Stimulated activated CD8-positive, alpha-beta memory T cell treated with anti-CD3 and anti-CD28 coated beads, Interleukin-7, amount 100 ng/mL, for 4 hours (primary cell): ENCODE measurements at places on chromosomes 12 and 14.

DNA sequence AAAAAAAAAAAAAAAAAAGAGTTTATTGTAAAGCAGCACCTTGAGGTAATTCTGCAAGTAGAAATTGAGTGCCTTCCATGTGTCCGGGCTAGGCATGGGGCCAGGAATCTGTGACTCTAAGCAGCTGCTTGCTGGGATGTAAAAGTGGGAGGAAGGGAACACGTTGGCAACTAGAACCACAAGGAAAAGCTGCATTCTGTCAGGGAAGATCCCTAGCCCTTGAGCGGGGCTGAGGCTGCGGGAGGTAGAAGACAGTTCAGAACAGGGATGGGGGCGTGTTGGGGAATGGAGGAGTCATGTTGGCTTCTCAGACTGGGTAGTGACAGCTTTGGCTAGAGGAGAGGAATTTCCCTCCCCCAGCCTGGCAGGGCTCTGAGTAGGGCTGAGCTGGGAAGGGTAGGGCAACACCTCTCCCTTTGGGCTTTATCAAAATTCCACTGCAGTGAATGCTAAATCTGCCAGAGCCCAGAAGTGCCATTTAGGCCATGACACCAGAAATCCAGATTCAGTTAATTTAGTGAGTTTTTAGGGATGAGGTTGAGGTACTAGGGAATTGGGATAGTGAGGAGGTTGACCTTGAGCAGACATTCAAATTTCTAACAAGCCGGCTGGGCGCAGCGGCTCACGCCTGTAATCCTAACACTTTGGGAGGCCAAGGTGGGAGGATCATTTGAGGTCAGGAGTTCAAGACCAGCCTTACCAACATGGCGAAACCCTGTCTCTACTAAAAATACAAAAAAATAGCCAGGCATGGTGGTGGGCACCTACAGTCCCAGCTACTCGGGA, 3.4 kb upstream of the TRAFD1 start:
- DNase-seq = no peak

GRCh38 chr12:128025589-128026245, 241.3 kb upstream of the TMEM132C start:
- no peak for DNase-seq

GRCh38 chr14:89217891-89218290, 199.1 kb downstream of the FOXN3 start:
- DNase-seq = no peak

- no peak for DNase-seq
Measured at GRCh38 chr14:85333313-85333712, 196.6 kb upstream of the FLRT2 start.

GRCh38 chr12:116455540-116456329, 103.4 kb upstream of the MAP1LC3B2 start:
- DNase-seq = no peak

- no peak for DNase-seq
Measured at GRCh38 chr14:22910916-22911315, 8.0 kb downstream of the RBM23 start.

GRCh38 chr12:13627536-13627935, 353.9 kb downstream of the GRIN2B start:
- no peak for DNase-seq

DNA sequence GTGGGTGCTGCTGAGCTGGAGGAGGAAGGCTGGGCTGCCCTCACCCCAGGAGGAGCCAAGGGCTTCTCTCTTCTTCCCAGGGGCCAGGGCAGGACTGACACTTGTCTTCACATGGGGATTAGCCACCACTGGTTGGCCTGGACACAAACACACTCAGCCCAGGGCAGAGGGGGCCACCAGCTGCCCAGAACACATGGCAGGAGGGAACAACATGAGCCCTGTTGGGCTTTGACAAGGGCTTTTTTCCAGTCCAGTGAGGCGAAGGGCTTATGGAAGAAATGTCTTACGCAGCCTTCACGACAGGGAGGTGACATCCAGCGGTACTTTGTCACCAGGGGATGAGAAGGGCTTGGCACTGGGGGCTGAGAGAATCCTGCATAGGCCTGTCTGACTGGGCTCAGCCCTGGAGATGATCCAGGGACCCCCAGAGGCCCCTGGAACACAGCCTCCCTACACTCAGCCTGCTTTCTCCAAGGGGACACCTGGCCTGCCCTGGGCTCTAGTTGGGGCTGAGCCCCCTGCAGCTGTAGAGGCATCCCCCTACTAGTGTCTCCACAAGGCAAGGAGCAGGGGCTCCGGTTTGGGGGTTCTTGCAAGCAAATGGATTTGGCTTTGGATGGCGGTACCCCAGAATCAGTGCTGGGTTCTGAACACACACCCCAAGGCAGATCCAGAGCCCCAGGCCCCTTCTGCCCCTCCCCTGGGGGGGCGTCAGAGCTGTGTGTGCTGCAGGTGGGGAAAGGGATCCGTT, 18.9 kb downstream of the ARL6IP4 start:
- no peak for DNase-seq

DNA sequence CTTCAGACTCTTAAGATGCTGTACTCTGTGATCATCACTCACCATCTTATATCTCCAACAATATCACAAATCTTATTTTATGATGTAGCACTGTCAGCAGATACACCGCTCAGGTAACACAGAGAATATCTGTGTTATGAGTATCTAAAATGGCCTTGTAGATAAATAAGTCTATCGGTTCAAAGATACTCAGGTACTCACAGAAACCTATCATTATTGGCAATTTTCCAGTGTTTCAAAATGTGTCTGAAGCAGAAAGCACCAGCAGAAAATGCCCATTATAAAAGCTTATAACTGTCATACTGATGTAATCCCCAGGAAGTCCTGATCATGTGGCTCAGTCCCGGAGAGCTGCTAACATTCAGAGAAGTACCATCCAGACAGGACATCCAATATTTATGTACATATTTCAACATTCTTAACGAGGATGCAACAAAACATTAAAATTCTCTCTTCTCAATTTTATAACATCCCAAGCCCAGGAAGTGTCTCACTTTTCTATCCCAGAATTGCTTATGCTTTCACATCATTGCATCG, 190.7 kb upstream of the LMNTD1 start:
- no peak for DNase-seq

- DNase-seq = no peak
Measured at GRCh38 chr14:61471297-61472005, 150.1 kb downstream of the PRKCH start.

DNA sequence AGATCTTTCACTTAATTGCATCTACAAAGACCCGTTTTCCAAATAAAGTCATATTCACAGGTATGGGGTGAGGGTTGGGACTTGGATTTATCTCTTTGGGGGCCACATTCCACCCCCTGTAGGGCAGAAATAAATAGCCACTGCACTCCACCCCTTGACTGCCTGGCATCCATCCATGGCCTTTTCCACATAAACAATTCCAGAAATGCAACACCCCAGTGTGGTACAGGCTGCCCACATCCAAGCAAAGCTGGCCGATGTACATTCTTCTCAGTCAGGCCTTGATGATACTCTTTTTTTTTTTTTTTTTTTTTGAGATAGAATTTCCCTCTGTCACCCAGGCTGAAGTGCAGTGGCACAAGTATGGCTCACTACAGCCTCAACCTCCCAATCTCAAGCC, 12.9 kb downstream of the DGLUCY start:
- no peak for DNase-seq

DNA sequence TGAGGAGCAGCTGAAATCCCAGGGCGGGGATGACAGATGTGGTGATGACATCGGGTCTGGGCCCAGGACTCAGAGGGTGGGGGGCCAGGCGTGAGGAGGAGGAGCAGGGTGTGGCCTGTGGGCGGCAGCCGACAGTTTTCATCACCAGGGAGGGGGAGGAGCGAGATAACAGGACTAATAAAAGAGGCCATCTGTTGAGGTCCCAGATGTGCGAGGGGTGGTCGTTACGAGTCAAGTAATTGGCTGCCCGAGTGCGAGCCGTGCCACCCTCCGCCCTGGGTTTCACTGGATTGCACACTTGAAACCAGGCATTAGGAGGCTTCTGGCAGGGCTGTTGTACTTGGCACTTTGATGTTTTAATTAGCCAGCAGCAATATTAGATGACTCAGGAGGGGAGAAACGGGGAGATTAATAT, 67.2 kb downstream of the NOS1 start:
- no peak for DNase-seq

GRCh38 chr14:39383741-39384140, 48.5 kb downstream of the FBXO33 start:
- no peak for DNase-seq

DNA sequence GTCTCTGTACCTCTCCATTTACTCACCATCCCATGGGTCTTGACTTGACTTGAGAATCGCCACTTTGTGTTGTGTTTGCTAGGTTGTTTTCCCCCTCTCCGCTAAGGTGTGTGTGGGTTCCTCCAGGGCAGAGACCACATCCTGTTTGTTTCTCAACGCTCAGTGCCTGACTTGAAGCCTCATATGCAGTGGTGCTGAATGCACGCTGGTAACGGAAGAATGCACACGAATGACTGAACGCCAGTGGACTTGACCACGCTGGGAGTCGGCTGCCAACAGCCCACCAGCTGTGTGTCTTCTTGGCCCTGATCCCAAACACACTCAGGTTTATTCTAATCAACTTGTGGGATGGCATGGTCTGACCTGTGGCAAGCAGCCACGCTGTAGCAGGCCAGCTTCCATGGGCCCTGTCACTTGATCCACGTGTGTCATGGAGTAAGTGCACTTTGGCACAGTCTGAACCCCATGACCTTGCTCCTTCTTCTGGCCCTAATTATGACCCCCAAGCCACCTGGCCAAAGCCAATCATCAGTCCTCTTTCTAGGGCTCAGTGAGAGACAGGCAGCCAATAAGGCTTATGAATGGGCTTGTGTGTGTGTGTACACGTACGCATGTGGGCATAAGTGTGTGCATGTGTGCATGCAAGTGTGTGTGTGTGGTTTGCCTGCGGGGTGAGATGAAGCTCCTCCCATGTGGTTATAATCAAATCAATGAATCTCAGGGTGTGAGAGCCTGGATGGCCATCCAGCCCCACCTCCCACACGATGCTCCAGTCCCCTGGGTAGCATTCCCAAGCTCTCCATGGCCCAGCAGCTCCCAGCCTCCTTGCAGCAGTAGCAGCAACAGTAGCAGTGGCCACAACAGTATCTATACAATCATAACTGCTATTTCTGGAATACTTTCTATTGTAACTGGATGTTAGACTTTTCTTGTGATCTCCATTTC, 6.4 kb upstream of the TC2N start:
- DNase-seq = peak; percentile 47

- DNase-seq = no peak
Measured at GRCh38 chr12:90585640-90586304, 369.2 kb downstream of the CCER1 start.

GRCh38 chr14:35877276-35877675, 51.1 kb downstream of the BRMS1L start:
- no peak for DNase-seq

DNA sequence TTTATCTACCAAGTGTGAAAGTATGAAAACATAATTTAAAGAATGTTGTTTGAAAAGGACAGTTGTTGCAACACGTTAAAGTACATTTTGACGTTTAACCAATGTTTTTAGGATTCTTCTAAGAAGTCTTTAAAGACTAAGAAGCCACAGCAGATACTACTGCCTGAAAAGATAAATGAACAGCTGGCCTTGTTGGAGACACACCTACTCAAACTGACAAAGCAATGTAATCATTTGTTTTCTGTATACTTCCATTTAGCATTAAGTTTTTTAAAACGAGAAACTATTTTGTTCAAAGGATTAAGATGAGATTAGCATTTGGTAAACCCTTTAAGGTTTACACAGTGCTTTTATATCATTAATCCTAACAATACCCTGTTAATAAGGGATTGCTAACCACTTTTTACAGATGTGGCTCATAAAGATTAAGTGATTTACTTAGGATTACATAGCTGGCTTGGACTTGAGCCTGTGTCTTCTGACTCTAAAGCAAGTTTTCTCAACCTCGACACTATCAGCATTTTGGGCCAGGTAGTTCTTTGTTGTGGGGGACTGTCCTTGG, 134.4 kb downstream of the CFAP54 start:
- DNase-seq = no peak

GRCh38 chr12:77577791-77578190, 252.9 kb upstream of the NAV3 start:
- DNase-seq = no peak

DNA sequence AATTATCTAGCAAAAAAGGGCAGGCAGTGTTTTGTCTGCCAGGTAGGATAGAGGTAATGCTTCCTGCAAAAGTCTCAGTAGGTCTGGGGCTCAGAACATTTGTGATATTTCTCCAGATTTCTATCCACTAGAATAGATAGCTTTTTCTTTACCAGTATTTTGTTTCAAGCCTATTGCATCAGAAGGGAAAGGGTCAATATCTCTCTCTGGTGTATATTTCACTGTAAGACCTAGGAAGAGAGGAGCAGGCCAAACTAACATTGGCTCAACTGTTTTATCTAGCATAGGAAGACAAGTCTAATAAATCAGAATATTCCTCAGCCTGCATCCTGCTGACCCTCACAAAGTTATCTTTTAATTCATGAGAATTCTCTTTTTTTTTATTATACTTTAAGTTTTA, 106.7 kb upstream of the DAAM1 start:
- DNase-seq = no peak

- DNase-seq = no peak
Measured at GRCh38 chr14:79661752-79662151, 549.6 kb downstream of the DIO2 start.

DNA sequence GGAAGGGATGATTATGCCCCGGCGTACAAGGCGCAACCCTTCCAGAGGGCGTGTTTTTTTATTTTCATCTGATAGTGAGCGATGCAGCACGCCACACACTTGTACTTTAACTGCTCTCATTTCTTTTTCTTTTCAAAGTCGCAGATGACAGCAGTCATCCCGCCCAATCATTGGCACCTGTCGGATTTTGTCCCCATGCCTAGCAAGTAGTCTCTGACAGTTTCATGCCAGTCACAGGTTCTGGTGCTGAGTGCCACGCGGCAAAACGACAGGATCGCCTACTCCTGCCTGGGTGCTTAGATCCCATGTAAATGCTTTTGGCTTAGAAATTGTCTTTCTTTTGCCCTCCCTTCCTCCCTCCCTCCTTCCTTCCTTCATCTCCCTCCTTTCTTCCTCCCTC, 117.7 kb downstream of the GLT1D1 start:
- no peak for DNase-seq

GRCh38 chr12:100031836-100032235, 47.1 kb upstream of the ANKS1B start:
- DNase-seq = no peak

- DNase-seq = no peak
Measured at GRCh38 chr12:52559979-52560378, 7.0 kb upstream of the KRT71 start.

GRCh38 chr12:69688021-69688420, 11.1 kb downstream of the BEST3 start:
- no peak for DNase-seq

DNA sequence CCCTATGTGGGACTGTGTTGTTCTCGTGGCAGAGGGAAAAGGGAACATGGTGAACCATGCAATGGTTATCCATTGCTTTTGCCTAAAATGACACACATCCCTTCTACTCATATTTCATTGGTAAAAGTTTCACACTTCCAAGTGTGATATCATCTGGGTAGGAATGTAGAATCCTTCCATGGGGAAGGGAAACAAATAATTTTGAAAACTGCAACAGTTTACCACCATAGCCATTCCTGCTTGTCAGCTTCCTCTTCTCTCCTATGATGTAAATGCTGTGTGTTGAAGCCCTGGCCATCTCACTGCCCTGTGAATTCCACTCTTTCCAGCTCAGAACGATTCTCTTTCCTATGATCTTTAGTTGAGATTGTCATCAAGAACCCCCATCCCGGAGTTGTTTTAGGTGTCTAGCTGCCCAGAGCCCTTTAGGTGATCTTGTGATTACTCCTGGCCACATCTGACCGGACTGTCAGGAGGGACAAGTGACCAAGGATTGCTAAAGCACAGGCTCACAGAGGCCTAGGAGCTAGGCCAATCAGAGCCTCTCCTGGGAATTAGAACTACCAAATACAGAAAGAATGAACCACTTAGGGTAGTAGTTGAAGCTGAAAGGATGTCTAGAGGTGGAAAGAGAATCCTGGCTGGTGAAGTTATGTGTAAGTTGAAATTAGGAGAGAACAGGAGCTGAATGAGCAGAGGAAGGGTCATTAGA, 84.6 kb downstream of the VCPKMT start:
- no peak for DNase-seq
